ENCODE measurements at places on chromosomes 3 and 15.

DNA sequence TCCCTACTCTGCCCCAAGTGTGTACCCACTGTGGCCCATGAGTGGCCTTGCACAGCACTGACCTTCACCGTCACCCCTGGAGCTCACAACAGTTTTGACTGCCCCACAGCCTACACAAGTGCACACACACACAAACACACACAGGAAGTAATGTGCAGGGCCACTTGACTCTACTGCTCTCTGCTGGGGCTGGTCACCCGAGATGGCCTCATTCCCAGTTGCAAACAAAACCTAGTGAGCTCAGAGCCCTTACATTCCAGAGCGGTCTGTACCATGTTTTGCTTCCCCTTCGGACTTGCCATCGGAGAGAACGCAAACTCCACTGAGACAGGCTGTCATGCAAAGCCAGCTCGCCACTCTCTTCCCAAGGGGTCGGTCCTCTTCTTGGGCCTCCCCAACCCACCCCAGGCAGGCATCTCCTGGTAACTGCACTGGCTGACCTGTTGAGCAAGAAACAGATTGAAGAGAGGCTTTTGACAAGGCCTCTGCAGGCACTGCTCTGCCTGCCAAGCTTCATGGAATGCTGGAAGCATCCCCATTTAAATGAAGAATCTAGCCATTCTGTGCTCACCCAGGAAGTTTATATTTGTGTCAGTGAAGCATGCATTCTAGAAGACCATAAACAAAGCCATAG is 232.0 kb upstream of the IGF1R start:
- DNase-seq, result no peak

DNA sequence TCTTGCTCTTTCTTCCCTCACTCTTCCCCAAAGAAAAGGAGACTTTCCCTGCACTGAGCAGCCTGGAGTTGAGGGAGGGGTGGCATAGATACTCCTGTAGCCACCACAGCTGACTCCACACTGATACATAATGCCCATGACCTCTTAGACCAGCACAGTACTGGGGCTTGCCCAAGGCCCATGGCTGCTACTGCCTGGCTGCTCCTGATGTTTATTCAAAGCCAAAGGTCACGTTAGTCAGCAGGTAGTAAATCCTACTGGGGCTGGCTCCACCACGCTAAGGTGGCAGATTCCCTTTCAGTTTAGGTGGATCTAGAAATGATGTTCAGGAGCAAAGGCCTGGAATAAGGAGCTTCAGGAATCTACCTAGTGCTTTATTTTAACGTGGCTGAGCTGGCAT is 212.7 kb downstream of the C3orf38 start:
- no peak for DNase-seq

DNA sequence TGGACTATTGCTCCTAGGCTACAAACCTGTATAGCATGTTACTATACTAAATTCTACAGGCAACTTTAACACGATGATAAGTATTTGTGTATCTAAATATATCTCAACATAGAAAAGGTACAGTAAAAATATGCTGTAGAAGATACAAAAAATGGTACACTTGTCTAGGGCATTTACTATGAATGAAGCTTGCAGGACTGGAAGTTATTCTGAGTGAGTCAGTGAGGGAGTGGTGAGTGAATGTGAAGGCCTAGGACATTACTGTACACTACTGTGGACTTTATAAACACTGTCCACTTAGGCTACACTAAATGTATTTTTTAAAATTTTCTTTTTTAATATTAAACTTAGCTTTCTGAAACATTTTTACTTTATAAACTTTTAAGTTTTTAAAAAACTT is 140.5 kb upstream of the SGO1 start:
- DNase-seq, result no peak

DNA sequence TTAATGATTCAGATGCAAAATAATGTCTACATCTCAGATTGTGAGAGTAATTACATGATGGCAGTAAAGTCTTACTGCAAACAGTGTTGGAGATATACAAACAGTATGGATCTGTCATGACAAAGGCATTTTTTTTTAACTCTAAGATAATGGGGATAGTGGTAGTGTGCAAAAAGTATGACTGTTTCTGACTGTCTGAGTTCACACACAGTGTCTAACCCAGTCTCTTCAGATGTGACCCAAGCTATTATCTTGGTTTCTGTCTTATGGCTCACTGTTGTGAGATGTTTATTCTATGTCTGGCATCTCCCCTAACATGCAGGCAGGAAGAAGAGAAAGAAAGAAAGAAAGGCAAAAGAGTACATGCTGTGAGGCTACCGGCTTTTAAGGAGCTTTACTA is 17.0 kb downstream of the RPL39L start:
- no peak for DNase-seq

GRCh38 chr3:127853681-127854080 is 31.4 kb upstream of the MGLL start:
- no peak for DNase-seq

- DNase-seq, result no peak
Measured at GRCh38 chr3:48436855-48437254, 3.1 kb downstream of the CCDC51 start.
